ENCODE measurements at places on chromosomes 7 and 10.

GRCh38 chr7:46775020-46775419 is 806.9 kb downstream of the TNS3 start:
- no peak for DNase-seq

DNA sequence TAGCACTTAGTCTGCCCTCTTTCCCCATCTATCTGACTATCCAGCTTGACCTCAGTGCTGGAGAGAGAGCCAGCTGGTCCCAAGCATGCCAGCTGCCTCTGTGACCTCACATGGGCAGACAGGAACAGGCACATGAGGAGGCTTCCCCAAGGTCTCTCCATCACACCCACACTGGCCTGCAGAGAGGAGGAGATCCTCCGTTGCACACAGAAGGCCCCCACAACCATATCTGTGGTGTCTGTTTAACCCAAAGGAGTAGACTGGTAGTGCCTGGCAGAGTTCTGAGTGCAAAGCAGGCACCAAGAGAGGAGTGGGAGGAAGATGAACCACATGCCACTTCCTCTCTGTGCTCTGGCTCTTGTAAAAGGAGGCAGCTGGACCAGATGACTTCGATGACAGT is 4.8 kb upstream of the ANK3 start:
- no peak for DNase-seq

DNA sequence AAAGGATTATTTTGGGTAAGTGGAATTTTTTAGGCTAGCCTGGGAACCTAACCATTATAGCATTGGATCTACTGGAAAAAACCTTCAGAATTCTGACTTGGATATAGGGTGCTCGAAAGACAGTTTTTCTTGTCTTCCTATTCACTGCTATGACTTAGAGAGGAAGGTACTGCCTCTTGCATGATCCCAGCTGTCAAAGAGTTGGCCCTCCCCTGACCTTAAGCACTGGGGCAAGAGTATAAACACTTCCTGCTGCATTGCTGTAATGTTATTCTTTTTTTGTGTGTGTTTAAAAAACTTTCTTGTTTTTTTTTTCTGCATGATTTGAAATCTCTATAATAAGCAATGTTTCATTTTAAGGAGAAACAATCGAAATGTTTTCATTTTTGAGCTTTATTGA is 113.0 kb downstream of the LRMDA start:
- DNase-seq: no peak

- DNase-seq: no peak
These were observed 46.7 kb upstream of the PLCE1 start for GRCh38 chr10:93947055-93947454.

DNA sequence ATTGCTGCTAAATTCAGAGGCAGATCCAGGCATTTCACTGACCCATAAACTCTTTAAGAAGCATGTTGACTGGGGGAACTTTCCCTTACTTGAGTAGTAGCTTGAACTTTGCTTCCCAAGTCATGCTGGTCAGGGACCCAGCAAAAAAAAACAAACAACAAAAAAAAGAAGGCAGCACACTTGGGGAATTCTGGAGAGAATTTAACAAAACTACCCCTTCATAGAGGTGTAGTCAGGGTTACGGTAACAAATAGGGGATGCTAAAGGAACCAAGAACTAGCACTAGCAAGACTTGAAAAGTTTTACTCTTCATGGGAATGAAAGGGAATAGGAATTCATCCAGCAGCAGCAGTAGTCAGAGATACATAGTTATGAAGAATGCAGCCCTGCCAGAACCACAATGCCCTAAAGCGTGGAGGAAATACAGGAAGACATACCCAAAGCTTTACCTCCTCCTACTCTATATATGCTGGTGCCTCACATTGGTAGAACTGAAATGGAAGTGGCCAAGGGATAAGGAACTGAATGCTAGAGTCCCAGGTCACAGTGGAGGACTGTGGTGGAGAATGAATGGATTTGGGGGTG is 67.3 kb downstream of the PHYHIPL start:
- DNase-seq: no peak

GRCh38 chr7:137164251-137164650 is 179.3 kb downstream of the PTN start:
- no peak for DNase-seq

DNA sequence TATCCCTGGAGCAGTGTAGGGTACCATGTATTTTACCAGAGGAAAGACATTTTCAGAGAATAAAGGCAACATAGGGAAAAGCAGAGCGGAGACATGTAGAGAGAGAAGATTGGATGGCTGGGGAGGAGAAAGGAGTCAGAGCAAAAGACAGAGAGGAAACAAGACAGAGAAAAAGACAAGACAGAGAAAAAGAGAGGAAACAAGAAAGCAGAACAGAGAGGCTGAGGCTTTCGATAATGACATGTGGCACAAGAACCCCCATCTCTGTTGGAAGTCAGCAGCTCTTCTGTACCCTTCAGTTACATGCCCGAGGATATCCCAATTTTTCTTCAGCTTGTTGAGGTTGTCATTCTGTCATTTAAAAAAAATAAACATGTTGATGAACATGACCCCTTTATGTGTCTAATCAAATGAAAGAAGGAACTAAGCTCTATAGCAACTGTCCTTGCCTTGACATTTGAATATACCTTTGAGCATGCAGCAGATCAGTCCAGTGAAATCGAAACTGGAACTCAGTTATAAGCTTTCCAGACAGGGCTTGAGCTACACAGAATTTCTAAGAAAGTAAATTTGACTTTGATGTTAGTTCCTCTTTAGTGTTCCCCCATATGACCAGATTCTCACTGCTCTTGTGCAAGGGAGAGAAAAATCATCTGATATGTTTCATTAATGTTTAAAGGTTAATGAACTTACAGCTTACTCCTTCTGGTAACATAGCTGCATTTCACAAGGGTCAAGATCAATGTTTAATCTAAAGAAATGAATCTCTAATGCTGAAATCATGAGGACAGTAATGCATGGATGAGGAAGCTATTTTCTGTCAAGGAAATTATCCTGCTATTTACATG is 75.1 kb upstream of the SP4 start:
- DNase-seq: peak; percentile 83
